Glutamatergic neuron (in vitro differentiated cells): ENCODE measurements at places on chromosomes 7 and 10.

DNA sequence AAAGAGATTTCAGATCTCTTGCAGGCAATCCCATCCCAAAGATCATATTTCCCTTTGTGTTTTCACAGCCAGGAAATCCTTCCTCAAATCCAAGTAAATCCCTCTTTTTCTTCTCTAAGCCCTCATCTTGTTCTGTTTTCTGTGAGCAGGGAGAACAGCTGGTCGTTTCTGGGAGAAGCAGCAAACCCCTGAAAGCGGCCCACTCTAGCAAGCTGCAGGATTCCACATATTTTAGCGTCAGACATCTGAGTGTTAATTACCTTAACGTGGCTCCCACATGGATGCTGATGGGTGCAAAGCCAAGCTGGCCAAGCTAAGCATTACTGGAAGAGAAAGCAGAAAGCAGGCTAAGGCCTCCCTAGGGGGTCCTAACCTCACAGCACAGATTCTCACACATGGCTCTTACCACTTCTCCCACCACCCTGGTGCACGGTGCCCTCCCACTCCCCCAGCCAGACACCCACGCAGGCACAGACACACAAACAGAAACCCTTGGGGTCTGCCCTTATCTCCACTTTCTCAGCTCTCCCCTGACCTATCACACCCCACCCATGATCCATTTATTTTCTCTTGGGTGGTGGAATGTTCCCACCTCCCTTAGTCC, 551.0 kb upstream of the AUTS2 start:
- peak; percentile 26 for DNase-seq

- no peak for DNase-seq
Measured at GRCh38 chr7:13991791-13992595, 2.5 kb upstream of the ETV1 start.

GRCh38 chr7:138089080-138089901, 13.0 kb downstream of the AKR1D1 start:
- no peak for DNase-seq

DNA sequence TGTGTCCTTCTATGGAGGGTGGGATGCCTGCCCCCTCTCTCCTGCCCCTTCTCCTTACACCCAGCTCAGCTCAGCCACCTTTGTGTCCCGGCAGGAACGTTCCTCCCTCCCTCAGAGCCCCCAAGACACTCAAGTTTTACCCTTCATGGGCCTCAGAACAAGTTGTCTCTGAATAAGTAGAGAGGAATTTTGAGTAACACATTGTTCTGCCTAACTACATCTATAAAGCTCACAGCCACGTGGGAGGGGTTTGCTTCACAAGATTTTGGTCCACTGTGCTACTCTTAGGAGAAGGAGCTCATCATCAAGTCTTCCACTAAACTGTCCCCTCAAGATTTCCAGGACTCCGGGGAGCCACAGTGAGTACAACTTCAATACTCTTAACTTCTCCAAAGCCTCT, 51.6 kb upstream of the ZNF32 start:
- DNase-seq, result no peak

- no peak for DNase-seq
Measured at GRCh38 chr7:638256-639011, 88.1 kb upstream of the DNAAF5 start.

- DNase-seq, result no peak
Measured at GRCh38 chr7:149885191-149886017, 11.6 kb downstream of the ATP6V0E2 start.

- no peak for DNase-seq
Measured at GRCh38 chr7:25839084-25839769, 312.8 kb upstream of the NFE2L3 start.

GRCh38 chr7:74269757-74270277, 15.6 kb upstream of the RFC2 start:
- DNase-seq, result peak; percentile 79

GRCh38 chr7:142420554-142421362, 162.9 kb upstream of the PRSS58 start:
- peak; percentile 76 for DNase-seq

- DNase-seq, result peak; percentile 26
Measured at GRCh38 chr10:33556620-33557019, 222.2 kb upstream of the NRP1 start.

DNA sequence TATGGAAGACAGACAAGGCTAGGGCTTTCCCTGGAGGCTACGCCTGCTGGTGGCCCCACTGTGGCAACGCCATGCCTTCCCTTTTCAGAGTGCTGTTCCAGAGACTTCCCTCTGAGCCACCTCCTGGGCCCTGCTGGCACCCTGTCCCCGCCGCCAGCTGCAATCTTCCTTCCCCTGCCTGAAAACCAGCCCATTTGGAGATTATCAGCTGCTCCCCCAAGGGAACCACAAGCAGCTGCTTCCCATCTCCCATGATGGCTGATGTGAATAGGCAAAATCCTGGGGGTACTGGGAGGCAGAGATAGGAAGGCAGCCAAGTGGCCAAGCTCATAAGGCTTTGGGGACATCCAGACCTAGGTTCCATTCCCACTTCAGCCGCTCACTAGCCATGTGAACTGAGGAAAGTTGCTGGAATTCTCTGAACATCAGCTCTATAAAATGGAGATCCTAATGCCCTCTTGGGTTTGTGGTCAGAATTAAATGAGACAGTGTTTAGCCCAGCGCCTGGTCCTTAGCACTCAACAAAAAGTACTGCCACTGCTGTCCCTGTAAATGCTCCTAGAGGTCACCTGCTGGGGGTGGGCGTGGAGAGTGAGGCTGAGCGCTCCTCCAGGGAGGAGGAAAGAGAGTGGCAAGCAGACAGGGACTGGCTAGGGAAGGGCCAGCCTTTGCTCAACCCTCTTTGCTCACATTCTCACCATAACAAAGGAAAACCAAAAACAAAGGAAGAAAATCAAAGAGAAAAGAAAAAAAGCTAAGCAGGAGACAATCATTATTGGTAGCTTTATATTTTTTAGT, 5.9 kb downstream of the TSPAN33 start:
- peak; percentile 49 for DNase-seq

GRCh38 chr7:25429731-25430130, 201.4 kb upstream of the NPVF start:
- no peak for DNase-seq

DNA sequence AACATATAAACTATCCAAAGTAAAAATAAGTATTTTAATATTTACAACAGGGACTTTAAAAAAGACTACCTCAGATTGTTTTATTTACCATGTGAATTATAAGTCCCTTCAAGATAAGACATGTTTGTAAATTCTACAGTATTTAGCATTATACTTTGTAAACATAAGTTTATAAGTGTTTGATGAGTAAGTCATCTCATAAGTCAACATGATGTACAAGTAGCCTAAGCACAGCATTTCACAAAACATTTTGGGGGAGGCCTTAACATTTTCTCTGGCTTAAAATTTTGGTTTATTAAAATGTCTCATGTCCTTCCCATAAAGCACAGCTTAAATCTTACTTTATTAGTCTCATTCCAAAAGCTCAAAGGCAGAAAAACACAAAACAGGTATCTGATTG, 15.4 kb downstream of the EPC1 start:
- no peak for DNase-seq

- peak; percentile 48 for DNase-seq
Measured at GRCh38 chr10:22475651-22476600, 130.6 kb downstream of the SPAG6 start.

GRCh38 chr10:132054564-132054963, 11.2 kb upstream of the JAKMIP3 start:
- no peak for DNase-seq
